ENCODE measurements at places on chromosomes 2 and 18.

DNA sequence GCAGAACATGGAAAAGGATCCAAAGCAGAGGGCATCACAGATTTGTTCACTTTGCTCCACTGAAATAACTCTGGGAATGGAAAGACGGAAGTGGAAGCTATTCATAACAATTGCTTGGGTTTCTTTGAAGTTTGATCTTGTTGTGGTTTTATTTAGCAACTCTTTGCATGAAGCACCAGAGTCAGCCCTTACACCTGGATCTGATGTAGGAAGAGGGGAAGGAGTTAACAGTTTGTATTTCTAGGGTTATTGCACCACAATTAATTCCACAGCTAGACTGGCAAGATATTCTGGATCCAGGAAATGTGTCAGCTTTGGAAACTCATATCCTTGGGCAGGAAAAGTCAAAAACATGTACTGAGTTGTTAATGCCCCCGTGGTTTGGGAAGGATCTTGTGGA lies 1143.4 kb downstream of the CNTNAP5 start:
- DNase-seq: no peak

GRCh38 chr2:223925106-223925505 lies 20.0 kb downstream of the WDFY1 start:
- no peak for DNase-seq

- no peak for DNase-seq
Measured at GRCh38 chr2:40395169-40396073, 56.5 kb downstream of the SLC8A1 start.

DNA sequence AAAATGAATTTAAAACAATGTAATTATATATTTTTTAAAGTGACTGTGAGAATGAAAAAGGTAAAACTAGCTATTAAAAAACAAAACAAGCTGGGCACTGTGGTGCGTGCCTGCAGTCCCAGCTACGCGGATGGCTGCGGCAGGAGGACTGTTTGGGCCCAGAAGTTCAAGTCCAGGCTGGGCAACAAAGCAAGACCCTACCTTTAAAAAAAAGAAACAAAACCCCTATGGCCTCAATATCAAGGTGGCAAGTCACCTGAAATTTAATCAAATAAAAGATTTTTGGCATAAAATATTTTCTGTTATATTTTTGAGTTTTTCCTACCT lies 46.9 kb upstream of the STRN start:
- DNase-seq: no peak

DNA sequence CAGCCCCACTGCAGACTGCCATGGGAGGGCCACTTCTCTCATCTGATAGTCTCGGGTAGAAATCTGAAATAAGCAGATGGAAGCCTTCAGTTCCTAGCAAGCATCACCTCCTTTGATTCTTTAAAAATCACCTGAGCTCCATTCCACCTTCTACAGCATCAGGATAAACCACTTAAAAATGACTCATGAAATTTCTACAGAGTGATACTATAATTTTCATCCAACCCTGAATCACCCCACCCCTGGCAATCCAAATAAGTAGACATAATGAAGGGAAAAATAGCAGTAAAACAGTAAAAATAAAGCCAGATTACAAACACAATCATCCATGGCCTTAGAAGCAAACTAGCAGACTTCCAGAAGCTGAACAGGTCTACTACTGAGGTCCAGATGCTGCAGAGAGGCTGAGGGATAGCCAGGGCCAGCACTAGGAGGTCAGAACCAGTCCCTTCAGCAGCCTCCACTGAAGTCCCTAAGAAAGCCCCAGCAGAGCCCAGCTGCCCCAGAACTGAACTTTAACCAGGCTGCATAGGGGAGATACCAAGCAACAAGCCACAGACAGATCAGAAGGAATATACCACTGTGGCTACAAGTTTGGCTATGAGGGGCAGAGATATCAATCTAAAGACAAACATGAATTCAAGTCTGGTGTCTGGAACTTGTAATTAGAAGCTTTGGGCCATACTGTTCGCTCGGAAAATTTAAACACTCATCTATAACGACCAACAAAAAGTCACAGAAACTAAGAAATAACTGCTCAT lies 54.7 kb upstream of the RNU4ATAC start:
- DNase-seq: no peak

GRCh38 chr2:195304310-195304709 lies 352.7 kb upstream of the SLC39A10 start:
- no peak for DNase-seq

DNA sequence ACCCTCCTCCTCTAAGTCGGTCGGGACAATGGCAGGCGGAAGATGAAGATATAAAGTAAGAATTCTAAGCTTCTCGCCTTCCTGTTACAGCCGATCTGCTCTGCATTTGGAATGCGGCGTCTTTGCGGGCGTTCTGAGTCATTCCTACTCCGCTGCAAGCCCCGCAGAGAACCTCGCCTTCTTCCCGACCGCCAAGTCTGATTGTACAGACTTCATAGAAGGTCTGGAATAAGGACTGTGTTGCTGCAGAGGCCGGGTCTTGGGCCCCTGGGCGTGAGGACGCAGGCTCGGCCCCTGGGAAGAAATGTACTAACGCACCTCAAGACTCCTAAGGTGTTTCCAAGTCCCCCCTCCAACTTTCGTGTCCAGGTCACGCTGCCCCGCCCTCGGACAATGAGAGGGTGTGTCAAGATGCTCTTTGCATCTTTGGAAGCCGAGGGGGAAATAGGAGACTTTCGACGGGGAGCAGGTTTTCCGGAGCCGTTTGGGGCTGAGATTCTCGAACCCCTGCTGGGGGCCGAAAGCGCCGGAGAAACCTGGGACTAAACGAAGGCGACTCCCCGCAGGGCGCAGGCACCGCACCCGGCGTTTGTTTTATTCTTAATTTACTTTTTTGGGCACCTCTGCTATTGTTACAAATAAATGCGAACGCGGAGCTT lies 12.7 kb upstream of the PAX3 start:
- DNase-seq: no peak

DNA sequence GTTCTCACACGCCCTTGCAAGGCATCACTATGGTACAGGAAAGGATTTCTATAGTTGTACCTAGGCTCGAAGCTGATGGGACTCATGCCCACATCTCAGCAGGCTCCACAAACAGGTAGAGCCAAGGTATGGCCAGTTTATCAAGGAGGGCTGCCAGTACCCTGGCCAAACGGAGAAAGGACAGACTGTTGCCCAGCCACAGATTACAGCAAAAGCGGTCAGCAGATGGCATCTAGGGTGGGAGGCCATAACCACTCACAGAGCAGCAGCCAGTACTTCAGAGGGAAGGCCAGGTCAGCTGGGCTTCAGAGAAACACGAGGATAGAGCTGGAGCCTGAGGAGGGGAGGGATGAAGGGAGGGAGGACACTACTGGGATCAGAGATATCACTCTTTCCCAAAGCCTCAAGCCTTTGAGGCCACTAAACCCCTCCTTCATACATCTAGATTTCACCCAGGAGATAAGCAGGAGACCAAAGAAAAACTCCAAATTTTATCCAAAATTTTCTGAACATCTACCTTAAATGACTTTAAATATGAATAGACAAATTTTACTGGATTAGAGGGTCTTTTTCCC lies 904.2 kb upstream of the NXPH2 start:
- no peak for DNase-seq

GRCh38 chr2:200306931-200307723 lies 634 bp downstream of the SPATS2L start:
- DNase-seq: peak; percentile 5

DNA sequence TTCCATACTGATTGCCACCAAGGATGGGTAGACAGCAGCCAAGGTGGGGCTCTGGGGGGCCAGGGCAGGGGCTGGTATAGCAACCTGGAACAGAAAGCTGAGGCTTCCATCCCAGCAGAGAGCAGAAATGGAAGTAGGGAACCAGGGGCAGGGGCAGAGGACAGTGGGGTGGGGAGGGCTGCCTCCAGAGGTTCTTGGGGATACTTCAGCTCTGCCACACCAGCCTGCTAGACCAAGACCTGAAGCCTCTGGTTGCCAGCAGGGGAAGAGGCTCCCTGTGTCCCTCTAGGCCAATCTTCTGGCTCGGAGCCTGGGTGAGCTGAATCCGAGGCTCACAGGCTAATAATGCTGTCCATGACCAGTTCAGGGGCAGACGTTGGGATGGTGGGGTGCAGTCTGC lies 329.0 kb downstream of the DYSF start:
- no peak for DNase-seq

GRCh38 chr2:46310446-46310845 lies 13.2 kb downstream of the EPAS1 start:
- no peak for DNase-seq

GRCh38 chr2:61720911-61721310 lies 132.9 kb downstream of the FAM161A start:
- no peak for DNase-seq

DNA sequence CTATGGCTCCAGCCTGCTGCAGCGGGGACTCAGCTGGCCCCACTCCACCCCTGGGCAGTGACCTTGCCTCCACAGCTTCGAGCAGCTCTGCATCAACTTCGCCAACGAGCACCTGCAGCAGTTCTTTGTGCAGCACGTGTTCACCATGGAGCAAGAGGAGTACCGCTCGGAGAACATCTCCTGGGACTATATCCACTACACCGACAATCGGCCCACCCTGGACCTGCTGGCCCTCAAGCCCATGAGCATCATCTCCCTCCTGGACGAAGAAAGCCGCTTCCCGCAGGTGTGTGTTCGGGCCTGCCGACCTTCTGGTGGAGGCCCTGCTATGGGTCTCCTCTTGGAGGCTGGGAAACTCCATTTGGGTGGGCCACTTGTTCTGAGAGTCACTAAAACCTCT lies 48.6 kb downstream of the MYO7B start:
- DNase-seq: no peak

- DNase-seq: no peak
Measured at GRCh38 chr2:24643051-24643450, 150.1 kb downstream of the PTRHD1 start.

DNA sequence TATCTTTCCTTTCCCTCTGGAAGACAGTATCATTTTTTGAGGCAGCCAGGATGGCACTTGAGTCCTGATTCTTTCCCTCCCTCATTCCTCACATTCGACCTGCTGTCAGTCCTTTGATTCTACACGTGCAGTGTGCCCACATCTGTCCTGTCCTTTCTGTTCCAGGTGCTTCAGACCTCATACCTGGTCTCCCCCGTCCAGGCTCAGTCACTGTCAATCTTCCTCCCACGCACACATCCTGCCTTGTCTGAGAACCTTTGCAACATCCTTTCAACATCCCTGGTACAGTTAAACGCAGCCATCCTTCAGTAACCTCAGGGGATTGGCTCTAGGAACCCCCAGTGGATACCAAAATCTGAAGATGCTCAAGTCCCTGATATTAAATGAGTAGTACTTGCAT lies 10.1 kb downstream of the BCL2 start:
- peak; percentile 21 for DNase-seq

GRCh38 chr2:178484245-178485041 lies 4.2 kb downstream of the PLEKHA3 start:
- DNase-seq: no peak

Measured in effector CD4-positive, alpha-beta T cell (primary cell).